Activated T-helper 9 cell treated with anti-CD3 and anti-CD28 coated beads, Interleukin-2, amount 50 U/mL, for 16 hours (primary cell): ENCODE measurements at places on chromosomes 4 and X.

GRCh38 chr4:56426273-56426672 lies 9.1 kb downstream of the PPAT start:
- no peak for DNase-seq

GRCh38 chrX:35150052-35150451 lies 207.5 kb downstream of the FAM47B start:
- no peak for DNase-seq

DNA sequence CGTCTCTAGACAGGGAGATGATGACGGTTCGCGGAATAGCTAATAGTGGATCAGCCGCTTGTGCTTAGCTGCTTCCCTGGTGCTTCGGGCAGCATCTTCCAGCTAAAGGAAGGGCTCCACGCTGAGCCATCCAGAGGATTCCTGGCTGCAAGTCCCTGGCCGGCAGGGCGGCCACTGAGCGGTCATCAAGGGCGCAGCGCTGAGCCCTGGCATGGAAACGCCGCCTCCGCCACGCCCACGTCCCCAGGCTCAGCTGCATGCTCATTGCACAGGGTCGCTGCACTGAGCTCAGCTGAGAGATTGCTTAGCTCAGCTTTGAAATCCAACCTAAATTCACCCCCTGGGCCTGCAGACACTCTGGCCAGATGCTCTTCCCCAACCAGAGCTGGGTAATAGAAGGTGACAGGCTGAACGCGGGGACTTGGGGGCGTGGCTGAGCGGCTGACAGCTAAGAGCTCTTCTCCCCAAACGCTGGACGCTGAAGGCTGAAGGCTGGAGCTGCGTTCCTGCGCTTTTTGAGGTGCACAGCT lies 118.2 kb upstream of the KIT start:
- no peak for DNase-seq

GRCh38 chr4:130008461-130008860 lies 912.5 kb downstream of the C4orf33 start:
- DNase-seq: no peak

DNA sequence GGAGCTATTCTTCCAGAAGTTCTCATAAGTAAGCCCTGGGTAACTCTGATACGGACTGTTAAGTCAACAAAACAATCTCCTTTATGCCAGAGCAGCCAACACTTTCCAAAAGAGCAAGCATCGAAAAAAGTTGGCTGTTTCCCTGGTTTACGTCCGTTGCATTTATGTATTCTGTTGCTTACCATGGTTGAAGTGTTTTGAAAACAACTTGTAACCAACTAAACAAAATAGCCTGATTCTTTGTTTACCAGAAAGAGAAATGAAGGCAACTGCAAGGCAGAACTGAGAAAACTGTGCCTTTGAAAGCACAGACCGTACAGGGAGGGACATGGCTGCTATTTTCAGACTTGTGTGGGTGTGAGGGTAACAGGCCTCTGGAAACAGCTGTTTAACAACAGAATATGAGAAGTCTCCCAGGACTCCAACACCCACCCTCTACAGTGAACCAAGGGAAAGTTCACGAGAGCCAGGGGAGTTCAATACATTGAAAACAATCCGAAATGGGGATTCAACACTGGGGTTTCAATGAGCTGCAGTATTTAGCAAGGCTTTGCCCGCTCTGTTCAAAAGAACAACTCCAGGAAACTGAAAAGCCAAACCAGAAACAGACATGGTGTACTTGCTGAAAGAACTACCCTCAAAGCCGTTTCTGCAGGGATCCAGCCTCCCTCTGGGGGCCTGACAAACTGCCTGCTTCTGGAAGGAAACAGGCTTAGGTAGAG lies 95.8 kb upstream of the EGFL6 start:
- no peak for DNase-seq

- no peak for DNase-seq
Measured at GRCh38 chr4:1385373-1386340, 20.6 kb downstream of the NKX1-1 start.

GRCh38 chr4:64174247-64174882 lies 234.9 kb downstream of the TECRL start:
- no peak for DNase-seq

GRCh38 chrX:136797787-136798186 lies 17.1 kb upstream of the ARHGEF6 start:
- DNase-seq: no peak

- DNase-seq: no peak
Measured at GRCh38 chr4:15809466-15809865, 31.3 kb downstream of the CD38 start.

DNA sequence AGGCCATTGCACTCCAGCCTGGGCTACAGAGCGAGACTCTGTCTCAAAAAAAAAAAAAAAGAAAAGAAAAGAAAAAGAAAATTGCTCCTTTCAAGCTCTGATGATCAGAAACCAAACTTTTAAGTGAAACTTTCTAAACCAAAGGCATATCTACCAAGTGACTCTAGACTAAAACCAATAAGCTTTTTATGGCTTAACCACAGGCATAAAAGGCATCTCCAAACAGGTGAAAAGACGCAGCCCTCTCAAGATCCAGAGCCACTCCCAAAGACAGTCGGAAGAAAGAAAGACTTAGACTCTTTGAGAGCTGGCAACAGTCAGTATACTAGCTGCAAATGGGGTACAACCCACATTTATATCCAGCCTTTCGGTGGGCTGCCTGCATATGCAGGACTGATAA lies 117.1 kb upstream of the AP1S2 start:
- no peak for DNase-seq

GRCh38 chr4:141346144-141346543 lies 125.4 kb downstream of the ZNF330 start:
- no peak for DNase-seq

DNA sequence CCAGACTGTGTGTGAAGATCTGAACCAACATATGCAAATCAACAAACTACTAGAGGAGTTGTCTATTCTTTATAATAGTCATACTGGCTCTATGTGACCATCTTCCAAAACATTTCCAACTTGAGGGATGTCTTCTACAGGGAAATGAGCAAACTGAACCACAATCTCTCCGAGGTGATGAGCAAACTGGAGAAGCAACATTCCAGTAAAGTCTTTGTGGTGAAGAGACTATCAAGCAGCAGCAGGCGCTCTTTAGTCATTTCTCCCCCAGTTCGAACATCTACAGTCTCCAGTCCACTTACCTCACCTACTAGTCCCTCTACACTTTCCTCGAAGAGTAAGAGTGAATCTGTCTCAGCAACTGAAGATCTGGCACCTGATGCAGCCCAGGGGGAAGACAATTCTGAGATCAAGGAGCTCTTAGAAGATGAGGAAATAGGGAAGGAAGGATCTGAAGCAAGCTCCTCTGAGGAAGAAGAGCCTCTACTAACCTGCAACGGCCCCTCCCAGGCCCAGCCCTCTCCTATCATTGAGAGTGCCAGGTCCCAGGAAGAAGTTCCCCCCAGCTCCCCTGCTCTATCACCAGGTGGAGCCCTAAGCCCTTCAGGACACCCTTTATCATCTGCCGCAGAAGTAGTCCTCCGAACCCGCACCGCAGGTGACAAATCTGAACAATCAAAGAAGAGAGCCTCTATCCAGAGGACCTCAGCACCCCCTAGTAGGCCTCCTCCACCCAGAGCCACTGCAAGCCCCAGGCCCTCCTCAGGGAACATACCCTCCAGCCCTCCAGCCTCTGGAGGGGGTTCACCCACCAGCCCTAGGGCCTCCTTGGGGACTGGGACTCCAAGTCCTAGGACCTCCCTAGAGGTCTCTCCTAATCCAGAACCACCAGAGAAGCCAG lies 98.1 kb downstream of the HNRNPD start:
- no peak for DNase-seq

DNA sequence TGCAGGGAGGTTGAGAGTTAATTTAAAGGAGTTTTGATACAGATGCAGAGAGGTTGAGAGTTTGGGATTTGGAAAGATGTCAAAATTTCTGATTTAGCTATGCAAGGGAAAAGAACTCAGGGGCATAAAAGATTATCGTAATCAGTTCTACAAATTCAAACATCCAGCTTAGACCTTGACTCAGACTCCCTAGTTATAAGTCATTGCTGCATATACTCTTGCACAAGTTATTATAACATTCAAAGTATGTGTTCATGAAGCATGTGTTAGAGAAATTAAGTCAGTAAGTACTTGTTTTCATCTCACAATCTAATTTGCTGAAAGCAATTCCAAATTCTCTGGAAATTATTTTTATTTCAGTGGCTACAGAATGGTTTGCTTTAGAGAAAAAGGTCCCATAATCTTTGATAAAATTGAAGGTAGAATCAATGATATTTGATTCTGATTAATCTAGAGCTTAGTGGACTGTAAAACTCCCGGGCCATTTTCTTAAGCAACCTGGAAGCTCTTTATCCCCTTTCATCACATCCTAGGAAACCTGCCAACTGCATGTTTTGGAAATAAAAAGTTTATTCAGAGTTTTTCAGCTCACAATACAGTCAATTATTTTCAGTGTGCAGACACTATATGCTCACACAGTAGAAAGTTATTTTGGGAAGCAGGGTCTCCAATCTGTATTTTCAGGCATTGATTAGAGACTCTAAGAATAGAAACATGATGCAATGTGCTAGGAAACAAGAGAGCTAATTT lies 132.9 kb upstream of the SPANXC start:
- no peak for DNase-seq

DNA sequence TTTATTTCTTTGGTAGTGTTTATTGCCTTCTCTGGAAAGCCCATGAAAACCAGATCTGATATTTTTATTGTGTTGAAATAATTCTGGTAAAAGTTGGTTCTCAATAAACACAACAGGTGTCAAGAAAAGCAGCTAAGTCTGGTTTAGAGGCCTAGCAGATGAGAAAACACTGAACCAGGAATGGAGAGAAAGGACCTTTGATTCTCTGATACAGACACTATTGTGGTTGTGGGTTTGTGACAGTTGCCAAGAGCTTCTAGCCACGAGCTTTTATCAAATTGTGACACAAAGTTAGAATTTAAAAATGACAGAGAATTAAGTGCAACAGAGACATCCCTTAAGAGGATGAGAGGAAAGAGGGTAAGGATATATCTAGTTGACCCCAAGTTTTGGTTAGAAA lies 42.6 kb downstream of the DDIT4L start:
- no peak for DNase-seq

- DNase-seq: no peak
Measured at GRCh38 chr4:133146574-133147241, 2.4 kb upstream of the PCDH10 start.

DNA sequence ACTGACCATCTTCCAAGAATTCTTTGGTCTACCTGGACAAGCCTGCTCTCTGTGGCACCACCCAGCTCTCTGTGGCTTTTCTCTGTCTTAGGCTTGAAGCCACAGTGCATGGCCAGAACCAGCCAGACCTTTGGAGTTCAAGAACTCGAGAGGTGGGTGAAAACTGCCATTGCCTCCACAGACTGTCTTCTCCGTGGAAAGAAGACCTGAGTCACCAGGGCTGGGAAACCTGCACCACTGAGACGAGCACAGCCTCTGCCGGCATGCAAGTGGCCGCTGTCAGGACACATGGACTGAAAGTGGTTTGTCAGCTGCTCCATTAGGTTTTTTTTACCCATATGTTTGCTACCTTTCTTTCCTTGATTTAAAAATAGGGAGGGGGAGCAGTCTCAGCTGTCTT lies 74.5 kb downstream of the MGST2 start:
- DNase-seq: no peak

DNA sequence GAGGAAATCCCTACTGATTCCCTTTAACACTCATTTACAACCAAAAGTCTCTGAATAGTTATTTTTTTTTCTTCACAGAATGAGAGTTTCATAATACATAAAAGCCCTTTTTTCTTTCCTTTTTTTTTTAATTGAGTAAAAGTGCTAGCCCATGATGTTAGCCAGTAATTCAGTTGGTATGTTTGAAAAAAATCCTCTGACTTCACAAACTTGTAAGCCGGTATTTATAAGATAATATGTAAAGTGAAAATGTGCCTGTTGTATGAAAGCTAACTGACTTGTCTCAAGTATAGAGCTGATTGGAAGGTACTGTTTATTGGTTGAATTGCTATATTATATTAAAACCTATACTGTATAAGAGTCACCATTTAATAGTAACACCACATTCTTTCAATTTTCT lies 70.2 kb upstream of the NEIL3 start:
- no peak for DNase-seq

DNA sequence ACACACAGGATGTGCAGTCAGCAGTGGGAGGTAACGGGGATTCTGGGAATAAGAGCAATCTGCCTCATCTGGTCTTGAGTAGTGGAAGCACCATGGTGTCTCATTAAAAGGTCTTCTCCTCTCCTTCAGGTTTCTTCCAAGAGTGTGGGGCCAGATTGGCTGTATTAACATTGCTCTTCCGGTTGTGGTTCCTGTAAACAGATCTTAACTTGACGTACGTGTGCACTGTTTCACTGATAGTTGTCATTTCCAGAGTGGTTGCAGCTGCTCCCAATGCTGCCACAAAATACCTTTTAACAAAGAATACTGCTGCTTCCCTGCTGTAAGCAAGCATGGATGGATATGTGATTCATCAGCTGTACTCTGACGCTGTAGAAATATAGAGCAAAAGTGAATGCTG lies 1443.4 kb upstream of the TENM3 start:
- no peak for DNase-seq

DNA sequence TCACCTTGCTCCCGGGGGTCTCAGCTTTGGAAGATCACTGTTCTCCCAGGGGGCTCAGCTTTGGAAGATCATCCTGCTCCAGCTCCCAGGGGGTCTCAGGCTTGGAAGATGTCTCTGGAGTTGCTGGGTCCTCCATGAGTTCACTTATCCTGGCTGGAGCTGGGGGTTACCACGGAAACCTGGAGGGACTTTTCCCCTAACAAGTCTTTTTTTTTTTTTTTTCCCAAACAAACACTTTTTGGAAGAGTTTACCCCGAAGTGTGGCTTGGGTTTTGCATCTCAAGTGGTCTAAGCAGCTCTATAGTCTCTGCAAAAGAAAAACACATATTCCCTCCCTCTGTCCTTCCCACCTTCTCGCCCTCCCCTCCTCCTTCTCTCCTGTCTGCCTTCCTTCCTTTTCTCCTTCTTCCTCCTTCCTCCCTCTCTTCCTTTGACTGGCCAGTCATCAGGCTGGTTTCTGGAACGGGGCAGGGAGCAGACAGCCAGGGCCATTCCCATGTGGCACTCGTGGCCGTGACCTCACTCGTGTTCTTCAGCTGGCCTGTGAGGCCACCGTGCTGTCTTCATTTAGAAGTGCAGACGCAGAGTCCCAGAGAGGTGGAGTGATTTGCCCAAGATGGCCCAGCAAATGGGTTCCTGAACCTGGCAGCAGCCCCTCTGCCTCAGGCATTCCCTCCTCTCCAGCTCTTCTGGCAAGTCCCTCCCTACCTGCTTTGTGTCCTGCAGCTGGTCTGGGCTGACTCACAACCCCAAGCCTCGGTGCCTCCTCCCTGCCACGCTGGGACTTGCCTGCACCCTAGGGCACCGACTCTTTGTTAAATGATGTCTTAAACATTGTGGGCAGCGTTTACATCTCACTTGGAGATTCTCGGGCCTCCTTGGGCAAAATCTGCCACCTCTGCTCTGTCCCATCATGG lies 25.9 kb upstream of the HMX1 start:
- no peak for DNase-seq

DNA sequence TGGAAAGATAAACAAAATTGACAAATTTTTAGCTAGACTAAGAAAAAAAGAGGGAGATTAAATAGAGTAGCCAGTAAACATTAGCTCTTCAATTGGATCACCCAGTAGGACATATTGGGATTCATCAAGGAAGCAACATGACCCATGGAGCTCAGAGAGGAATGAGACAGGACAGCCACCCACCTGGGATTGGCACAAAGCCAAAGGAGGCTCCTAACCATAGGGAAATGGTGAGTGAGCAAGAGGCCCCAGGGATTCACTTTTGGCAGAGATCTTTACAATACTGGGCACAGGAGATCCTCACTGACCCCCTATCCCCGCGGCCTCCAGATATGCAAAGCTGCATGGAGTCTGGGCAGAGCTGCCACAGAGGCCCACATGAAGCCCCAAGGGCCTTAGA lies 34.8 kb upstream of the CXCL6 start:
- DNase-seq: no peak
